Activated naive CD8-positive, alpha-beta T cell treated with anti-CD3 and anti-CD28 coated beads, Interleukin-2, amount 10 ng/mL, durations not matched to agents 7 days and 5 days (primary cell): ENCODE measurements at places on chromosomes 2 and 18.

- no peak for DNase-seq
These were observed 233.9 kb downstream of the SATB2 start for GRCh38 chr2:199223791-199224190.

DNA sequence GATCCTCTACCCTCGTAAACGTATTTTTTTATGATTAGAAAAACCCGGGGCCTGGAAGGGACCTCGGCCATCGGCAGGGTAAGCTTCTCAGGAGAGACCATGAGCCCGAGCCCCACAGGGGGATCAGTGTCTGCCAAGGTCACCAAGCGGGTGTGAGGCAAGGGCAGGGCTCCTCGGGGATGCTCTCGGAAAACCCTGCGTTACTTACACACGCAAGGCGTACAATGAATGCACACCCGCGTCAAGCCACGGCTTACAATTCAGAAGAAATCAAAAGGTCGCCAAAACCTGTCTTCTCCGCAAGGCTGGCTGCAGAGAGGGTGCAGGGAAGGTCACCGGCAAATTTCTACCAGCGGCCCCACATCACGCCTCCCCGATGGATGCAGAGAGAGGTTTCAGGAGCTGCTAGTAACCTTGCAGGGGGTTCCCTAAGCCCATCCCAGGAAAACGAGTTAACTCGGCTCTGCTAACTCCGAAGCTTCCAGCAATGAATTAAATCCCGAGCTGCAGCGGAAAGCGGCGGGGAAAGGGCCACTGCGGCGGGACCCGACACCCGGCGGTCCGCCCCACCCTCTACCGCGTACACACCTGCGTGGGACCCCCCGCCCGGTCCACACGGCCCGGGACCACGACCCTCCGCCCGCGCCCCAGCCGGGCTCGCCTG lies 638 bp downstream of the ST3GAL5 start:
- peak; percentile 56 for DNase-seq

DNA sequence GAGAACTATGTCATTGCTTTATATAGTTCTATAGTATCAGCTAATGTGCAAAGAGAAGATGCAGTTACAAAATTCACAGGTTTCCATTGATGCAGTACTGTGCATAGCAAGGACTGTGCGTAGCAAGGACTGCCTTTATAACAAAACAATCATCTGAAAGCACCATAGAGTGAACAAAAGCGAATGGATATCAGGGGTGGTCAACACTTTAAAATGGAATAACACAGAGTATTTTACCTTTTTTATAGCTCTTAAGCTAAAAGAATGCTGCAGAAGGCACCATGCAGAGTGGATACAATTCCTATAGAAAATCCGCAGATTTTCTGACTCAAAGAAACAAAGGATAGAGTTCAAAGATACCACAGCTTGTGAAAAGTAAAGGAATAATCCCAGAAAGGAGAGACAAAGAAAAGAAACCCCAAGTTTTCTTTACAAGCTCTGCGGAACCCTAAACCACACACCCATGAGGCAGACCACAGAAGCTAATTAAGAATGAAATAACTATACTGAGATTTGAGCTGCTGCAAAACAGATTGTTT lies 229.9 kb upstream of the DTNA start:
- DNase-seq, result no peak

DNA sequence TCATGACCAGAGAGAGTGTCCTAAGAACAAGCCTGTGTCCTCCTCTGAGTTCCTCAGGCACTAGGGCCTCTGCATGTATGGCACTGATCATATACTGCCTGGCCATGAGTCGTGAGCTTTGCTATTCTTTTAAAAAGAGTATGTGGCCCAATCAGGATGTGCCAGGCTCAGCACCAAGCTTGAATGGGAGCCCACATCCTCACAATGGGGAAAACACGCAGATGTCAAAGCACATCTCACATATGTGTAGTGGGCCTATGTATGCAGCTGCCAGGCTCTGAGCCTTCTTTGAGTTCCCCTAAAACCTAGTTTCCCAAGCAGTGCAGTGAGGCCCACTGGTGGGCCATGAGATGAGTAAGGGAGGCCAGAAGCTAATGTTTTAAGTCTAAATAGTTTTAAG lies 69.9 kb upstream of the SLC1A4 start:
- DNase-seq, result no peak

DNA sequence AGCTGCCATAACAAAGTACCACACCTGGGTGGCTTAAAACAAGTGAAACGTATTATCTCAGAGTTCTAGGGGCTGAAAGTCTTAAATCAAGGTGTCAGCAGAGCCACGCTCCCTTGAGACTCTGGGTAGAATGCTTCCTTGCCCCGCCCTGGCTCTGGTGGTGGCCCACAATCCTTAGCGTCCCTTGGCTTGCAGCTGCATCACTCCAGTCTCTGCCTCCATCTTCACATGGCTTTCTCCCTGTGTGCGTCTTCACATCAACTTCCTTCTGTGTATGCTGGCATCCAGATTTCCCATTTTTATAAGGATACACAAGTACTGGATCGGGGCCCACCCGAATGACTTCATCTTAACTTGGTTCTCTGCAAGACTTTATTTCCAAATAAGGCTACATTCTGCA lies 62.5 kb downstream of the MRO start:
- DNase-seq, result no peak

- no peak for DNase-seq
These were observed 125.9 kb downstream of the ACOXL start for GRCh38 chr2:110858135-110858725.

DNA sequence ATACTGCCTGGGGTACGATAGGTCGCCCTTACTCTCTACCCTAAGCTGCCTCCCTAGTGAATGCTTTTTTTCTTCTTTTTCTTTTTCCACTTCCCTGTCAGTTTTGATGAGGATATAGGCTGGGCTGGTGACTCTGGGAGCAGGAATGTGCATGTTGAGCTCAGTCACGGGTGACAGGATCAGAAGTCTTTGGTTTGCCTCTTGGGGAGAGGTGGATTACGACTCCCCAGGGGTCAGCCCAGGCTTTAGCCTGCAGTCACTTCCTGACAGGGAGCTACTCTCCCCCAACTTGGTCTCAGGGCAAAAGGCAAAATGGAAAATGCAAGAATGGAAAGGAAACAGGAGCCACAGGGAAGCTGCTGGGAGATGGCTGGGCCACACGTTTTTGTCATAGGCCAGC lies 57.3 kb downstream of the THNSL2 start:
- DNase-seq, result no peak

DNA sequence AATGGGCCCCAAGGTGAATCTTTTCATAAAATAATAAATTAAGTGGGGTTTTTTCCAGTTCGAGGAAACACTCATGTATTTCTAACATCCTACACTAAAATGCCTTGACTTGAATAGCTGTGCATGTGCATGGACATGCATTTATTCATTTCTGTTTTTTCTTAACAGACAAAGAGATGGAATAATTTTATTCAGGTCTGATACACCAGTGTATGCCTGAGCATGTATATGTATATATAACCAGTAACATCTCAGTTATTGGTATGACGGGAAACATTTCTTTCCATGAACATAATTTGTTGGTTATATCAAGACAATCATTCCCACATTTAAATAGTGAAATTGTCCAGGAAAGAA lies 468.7 kb upstream of the TNP1 start:
- no peak for DNase-seq

- DNase-seq, result no peak
These were observed 44.8 kb upstream of the SYT4 start for GRCh38 chr18:43322132-43322531.

- no peak for DNase-seq
These were observed 11.4 kb upstream of the RFX8 start for GRCh38 chr2:101486258-101486701.

GRCh38 chr2:208046686-208047085 lies 21.4 kb upstream of the PLEKHM3 start:
- DNase-seq, result no peak

DNA sequence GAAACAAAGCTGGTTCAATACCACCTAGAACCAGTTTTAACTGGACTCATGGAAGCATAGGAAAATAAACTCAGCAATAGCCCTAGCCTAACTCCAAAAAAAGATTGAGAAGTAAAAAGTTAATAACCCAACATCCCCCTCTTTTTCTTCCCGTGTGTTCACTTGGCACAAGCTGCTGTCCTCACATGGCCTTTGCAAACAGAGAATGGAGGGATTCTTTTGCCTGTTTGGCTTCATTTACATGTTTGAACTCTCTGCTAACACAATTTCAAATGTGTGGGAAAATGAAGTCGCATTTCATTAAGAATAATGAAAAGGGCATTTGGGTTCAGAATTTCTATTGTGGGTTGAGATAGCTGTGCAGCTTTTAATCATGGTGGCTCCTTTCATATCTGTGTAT lies 589.2 kb upstream of the LRRTM1 start:
- DNase-seq, result no peak

GRCh38 chr18:28108254-28108653 lies 68.7 kb downstream of the CDH2 start:
- DNase-seq, result no peak

DNA sequence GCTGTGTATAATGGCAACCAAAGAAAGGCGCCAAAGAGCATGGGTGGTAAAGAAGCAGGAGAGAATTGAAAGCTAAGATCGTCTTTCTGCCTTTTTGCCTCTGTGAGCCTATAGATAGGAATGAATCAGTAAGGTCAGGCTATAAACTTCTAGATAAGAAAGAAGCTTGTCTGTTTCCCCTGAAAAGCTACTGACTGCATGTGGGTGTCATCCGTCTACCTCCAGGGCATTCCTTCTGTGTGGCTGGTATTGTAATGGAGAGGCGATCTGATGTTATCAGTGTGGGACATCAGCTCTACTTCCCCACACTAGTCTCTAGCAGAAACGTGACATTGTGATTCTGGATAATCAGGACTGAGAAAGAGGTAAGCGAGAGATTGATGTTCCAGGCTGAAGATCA lies 63.4 kb upstream of the PLA2R1 start:
- no peak for DNase-seq

DNA sequence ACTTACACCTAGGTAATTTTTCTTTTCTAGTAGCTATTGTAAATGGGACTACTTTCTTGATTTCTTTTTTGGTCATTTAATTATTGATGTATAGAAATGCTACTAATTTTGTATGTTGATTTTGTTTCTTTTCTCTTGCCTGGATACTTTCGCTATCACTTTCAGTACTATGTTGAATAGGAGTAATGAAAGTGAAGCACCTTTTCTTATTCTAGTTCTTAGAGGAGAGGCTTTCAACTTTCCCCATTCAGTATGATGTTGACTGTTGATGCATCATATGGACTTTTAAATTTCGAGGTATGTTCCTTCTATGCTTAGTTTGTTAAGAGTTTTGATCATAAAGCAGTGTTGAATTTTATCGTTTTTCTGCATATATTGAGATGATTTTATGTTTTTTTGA lies 142.5 kb downstream of the CDH19 start:
- DNase-seq, result no peak

GRCh38 chr2:65129286-65129825 lies 550 bp downstream of the RAB1A start:
- DNase-seq, result no peak

DNA sequence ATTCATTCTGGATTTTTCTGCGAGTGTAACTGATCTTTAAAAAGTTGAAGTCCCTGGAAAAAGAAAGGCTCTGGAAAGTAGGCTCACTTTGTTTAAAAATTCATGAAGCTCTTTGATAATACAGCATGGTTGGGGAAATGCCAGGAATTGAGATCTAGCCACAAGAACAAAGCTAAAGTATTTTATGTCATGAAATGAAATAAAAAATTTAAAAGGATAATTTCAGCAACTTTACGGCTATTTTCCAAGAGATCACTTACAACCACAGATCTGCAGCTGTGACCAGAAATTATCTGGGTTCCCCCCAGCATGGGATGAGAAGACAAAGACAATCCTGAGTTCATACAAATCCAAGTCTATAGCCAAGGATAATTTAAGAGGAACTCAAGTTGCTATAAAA lies 25.3 kb upstream of the RFX8 start:
- DNase-seq, result no peak

GRCh38 chr2:223180463-223180862 lies 128.5 kb downstream of the KCNE4 start:
- no peak for DNase-seq

DNA sequence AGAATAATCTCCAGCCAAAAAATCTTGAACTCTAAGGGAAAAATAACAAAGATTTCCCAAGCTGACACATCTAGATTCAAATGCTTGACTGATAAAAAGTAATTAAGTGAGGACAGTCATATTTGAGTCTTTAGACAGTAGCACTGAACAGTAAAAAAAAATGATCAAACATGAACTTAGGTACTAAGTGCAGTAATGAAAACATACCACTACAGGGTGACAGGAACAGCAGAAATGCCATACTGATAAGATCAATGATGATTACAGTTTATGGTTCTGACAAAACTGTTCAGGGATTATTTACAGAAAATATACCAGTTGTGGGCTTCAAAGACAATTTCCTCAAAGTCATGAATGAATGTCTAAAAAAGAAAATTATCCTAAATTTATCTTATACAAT lies 80.3 kb downstream of the OSBPL1A start:
- DNase-seq, result no peak

GRCh38 chr2:71716697-71717624 lies 263.6 kb downstream of the DYSF start:
- no peak for DNase-seq

DNA sequence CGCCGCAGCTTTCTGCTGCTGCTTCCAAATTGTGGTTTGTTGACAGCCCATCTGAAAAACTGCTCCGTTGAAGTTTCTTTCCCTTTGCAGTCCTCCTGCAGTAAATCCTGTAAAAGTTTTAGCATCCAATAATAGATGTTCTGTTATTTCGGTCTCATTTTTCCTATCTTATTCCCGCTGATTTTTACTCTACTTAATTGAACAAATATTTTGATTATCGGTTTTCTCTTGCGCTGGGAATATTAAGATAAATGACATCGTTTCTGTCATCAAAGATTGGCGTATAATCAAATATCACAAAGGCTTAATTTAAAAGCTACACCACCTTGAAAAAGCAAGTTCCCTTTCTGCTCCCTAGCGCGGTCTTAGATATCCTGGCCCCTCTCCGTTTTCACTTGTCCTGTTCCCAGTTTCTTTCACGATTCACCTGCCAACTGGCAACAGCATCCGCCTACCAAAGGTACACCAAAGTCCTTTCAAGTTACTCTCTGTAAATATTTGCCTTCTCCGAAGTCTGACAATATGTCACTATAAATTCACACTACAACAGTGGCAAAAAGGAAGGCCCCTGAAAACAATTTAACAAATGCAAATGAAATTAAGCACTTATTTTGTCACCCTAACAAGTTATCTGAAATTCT lies 1.0 kb upstream of the STRN start:
- DNase-seq, result no peak

DNA sequence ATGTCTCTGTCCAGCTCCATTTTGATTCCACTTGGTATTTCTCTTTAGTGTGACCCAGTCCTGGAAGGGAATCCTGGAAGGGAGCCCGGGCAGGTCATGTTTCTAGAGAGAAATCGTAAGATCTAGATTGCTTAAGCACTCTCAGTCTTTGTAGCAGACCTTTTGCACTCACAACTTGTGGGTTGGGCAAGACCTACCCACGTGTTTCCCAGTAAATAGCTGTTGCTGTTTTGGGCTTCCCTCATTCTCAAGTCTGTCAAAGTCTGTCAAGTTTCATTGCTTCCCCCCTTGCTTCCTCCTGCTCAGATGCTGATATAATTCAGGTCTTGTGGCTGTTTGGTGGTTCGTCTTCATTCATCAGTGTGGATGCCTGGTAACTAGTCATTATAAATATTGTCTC lies 17.4 kb upstream of the NEMP2 start:
- no peak for DNase-seq
